ENCODE measurements at places on chromosomes 7 and 10.

GRCh38 chr7:27661811-27662489 is 733 bp downstream of the HIBADH start:
- no peak for DNase-seq

DNA sequence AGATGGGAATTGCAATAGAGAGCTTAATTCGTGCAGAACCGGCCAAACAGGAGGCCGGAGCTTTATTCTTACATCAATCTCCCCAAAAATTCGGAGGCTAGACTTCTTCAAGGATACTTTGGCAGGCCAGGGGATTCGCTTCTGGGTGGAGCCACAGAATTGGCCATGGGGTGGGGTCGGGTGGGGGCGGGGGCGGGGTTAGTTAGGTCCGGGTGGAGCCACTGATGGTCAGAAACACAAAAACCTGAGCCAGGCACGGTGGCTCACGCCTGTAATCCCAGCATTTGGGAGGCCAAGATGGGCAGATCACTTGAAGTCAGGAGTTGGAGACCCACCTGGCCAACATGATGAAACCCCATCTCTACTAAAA is 87.5 kb downstream of the SEPTIN14 start:
- no peak for DNase-seq

DNA sequence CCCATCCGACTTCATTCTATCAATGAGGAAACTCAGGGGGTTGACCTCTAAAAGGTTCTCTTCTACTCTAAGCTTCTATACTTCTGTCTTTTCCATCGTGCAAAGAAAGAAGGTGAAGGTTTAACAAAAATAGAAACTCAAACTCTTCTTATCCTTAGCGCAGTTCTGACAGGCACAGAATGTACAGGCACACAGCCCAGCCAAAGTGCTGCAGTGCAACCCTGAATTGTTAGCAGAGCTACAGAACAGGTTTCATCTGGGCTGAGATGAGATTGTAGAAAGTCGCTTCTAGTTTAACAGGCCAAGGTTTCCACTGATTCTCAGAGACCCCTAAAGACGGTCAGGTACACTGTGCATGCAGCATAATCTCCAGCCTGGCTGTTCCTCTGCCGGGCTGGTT is 79.3 kb upstream of the AFAP1L2 start:
- DNase-seq, result no peak

- no peak for DNase-seq
These were observed 5.1 kb upstream of the PCBD1 start for GRCh38 chr10:70893227-70894006.

DNA sequence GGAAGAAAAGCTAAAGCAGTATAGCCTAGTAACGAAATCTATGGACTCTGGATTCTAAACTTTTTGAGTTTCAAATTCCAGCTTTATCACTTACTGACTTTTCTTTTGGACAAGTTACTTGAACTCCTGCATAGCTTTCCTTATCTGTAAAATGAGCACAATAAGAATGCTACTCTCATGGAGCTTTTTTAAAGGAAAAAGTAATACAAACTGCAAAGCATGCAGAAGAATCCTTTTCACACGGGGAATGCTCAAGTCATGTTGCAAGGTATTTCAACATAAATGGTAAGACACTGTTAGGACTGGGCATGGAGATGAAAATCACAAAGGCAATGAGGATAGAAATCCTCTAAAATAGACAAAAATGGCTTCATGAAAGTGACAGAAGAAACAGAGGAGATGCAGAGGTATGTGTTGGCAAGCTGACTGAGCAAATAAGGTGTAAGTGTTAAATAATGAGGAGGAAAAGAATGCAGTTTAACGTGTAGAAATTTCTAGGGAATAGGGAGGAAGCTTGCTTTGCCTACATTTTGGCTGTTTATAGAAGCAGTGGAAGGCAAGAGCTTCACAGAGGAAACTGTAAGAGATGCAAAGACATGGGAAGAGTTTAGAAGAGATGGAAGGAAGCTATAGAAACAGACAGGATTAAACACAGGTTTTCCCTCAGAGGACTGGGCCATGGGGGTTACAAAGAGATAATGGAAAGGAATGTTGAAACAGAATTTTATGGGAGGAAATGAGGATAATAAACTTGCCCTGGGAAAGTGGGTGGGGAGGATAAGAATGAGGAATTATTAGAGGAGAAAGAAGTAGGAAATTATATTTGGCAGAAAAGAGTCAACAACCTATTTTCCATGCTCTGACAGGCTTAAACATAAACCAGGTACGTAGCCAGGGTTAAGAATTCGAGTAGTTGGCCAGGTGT is 28.8 kb upstream of the SNX13 start:
- DNase-seq, result no peak

DNA sequence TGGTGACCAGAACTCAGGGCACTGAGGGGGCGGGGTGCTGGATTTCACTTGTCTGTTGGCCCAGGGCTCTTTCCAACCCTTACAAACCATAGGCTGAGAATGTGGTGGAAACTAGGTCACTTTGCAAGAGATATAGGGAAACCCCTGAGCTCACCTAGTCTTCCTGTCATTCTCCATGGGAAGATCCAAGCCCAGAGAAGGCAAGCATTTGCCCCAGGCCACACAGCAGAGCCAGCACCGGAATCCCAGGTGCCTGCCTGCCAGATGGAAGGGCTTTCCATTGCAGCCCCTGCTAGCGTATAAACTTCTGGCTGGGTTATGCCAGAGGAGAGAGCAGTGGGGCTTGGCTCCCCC is 427 bp downstream of the PYROXD2 start:
- no peak for DNase-seq

GRCh38 chr10:96814264-96814663 is 17.8 kb upstream of the LCOR start:
- no peak for DNase-seq

- DNase-seq, result no peak
These were observed 200.3 kb upstream of the ZMIZ1 start for GRCh38 chr10:78868456-78868855.

- DNase-seq, result no peak
These were observed 750 bp downstream of the GCC1 start for GRCh38 chr7:127584648-127585043.

- no peak for DNase-seq
These were observed 583.8 kb downstream of the CALN1 start for GRCh38 chr7:71828361-71828760.

- DNase-seq, result no peak
These were observed 213.8 kb downstream of the ADRA2A start for GRCh38 chr10:111290649-111291048.

GRCh38 chr7:1666317-1666822 is 3.7 kb upstream of the ELFN1 start:
- DNase-seq, result no peak

- DNase-seq, result no peak
These were observed 238.4 kb upstream of the MYO3A start for GRCh38 chr10:25695586-25695985.

DNA sequence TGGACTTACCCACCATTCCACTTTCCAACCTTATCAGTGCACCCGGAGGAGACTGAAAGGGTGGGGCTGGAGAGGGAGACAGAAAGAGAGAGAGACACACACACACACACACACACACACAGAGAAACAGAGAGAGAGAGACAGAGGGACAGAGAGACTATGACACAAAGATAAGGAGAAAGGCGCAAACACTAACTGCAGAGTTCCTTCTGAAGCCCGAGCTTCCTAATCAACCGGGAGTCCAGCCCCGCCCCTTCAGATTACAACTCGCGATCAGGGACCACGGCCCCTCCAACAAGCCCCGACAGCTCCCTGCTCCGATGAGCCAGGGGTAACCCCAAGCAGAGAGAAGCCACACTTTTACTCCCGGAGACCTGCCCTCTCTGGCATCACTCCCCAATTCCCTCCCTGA is 499 bp downstream of the GAL3ST4 start:
- no peak for DNase-seq

GRCh38 chr10:116300542-116300941 is 23.7 kb upstream of the CCDC172 start:
- DNase-seq, result no peak

GRCh38 chr7:103528152-103528551 is 82.1 kb upstream of the SLC26A5 start:
- no peak for DNase-seq

GRCh38 chr10:69911613-69912528 is 110.2 kb downstream of the COL13A1 start:
- DNase-seq, result no peak

- no peak for DNase-seq
These were observed 34.7 kb downstream of the DDIT4 start for GRCh38 chr10:72308320-72308987.

DNA sequence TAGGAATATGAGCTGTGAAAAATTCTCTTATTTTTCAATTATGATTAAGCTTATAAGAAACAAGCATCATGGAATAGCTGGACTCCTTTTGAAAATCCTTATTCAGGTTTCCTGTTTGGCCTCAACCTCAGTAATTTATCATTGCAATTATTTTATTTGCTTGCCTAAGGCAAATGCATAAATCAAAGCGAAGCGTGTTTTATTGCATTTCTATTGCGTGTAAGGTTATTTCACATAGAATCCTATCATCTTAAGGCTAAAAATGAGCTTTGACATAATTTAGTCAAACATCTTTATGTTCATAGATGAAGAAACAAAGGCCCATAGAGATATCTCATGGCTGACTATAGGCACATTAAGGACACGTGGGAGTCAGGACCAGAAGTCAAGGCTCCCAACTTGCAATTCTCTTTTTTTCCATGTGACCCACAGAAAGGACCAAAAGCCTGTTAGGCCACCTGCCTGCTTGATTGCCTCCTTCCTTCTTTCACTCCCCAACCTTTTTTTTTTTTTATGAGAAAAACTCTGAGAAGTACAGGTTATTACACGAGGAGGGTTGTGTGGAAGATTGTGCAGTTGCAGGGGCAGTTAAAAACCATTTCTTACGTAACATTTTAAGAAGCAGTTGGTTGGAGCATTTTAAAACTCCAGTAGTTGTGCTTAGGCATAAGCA is 261.0 kb downstream of the HDAC9 start:
- DNase-seq, result no peak

GRCh38 chr7:2996141-2996540 is 47.5 kb downstream of the CARD11 start:
- DNase-seq, result no peak

GRCh38 chr7:1858435-1859265 is 188.6 kb downstream of the ELFN1 start:
- DNase-seq, result no peak

DNA sequence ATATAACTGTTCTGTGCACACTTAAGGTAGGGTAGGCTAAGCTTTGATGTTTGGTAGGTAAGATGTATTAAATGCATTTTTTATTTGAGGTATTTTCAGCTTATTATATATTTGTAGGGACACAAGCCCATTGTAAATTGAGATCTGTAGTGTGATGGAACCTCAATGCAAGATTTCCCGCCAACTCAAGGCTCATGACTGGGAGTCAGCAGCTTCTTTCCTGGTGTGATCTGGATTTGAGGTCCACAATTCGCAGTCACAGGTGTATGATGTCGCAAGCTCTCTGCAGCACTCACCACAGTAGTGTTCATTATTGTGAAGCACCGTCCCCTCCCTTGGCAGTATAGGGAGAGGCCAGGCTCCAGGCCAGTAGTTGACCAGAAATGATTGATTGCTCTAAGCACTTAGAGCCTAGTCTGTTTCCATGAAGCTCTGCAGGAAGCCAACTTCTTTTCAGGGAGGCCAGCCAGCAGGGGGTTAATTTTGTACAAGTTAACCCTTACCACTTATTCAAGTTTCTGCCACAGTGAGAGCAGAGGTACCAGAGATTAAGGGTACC is 54.9 kb downstream of the SEM1 start:
- DNase-seq, result no peak

GRCh38 chr10:6052247-6053221 is 9.6 kb downstream of the IL2RA start:
- peak; percentile 59 for DNase-seq

DNA sequence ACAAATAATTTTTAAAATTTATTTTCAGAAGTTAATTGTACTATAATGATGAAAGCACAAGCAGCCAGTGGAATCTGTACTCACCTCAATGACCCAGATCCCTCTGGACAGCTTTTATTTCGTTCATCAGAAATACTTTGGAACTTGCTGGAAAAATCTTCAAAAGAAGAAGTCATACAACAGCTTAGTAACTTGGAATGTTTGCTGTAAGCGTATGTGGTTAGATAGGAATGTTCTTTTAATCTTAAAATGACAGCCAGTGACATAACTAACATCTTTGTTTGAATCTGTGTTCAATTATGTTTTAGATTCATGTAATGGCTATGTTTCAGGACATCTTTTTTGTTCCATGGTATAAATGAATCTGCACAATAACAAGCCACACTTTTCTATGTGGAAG is 26.8 kb downstream of the CFAP69 start:
- no peak for DNase-seq

- DNase-seq, result no peak
These were observed 431.9 kb downstream of the TNS3 start for GRCh38 chr7:47149971-47150370.

GRCh38 chr7:3923307-3923918 is 622.4 kb downstream of the SDK1 start:
- no peak for DNase-seq

DNA sequence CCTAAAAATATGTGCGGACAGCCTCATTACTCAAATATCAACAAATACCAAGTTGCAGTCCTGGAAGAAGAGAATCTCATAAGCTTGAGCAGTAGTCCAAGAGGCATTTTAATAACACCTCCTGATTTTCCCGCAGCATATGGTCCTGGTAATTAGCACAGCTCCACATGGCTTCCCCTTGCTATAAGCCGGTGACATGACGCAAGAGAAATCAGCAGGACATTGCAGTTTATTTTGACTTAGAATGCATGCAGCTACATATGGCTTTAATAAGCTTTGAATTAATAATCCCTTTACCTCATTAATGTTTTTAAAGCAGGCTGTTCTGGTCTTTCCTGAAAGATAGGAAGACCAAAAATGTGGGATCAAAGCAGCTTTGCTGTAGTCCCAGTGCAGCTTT is 137.6 kb downstream of the RAMP3 start:
- DNase-seq, result no peak

- no peak for DNase-seq
These were observed 14.2 kb upstream of the PRKAR1B start for GRCh38 chr7:741191-741671.

DNA sequence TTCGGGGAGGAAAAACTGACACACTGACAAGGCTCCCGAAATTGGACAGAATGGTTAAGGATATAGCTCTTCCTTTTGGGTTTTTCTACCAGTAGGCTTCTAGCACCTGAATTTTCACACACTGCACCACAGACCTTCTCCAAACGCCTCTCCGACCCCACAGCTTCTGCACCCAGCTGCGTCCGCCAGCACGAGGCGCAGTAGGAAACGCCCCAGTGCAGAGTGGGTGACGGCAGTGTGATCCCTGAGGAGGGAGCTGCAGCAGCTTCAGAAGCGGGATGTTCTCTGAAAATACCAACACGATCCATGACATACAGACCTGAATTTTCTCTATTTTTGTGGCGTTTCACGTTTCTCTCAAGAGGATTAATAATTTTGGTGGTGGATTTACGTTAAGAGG is 25.9 kb downstream of the HSPB1 start:
- no peak for DNase-seq
